Stimulated activated CD8-positive, alpha-beta memory T cell treated with anti-CD3 and anti-CD28 coated beads, Interleukin-15, amount 100 ng/mL, for 4 hours (primary cell): ENCODE measurements at places on chromosomes 12 and 14.

DNA sequence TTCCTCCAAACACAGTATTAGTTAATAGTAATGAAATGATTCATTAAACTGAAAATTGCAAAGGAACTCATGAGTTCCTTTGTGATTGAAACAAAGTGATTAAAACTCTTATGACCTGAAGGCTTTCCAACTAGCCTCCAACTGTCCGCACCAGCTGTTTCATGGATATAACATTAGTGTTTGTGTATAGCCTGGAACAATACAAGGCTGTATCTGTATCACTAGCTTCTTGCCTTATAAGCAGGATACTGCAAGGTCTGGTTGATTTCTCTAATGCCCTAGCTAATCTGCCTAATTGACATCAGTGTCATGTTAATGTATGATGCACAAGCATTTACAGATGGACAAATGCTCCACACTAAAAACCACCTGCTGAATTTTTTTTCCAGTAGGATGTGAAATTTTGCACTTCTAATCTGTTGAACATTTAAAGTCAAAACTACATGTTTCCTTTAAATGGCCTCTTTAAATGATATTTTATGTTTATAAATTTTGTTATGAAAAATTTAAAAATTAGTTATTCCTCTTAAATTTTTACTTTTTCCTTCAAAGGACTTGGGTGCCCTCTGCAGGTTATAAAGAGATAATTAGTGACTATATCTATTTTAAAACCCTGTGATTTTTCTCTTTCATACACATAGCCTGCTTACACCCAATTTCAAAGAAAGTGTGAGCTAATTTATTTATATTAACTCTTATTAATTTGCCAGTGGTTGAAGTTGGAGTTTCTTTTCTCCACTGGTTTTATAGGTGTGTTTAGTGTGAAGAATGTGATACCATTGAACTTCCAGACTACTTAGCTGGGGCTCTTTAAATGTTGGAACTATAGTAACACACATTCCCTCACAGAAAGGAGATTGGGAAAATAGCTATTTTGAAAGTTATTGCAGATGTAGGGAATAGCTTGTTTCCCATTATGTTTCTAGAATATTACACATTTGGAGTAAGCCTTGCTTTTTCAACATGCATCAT lies 25.4 kb downstream of the AP5M1 start:
- no peak for DNase-seq

DNA sequence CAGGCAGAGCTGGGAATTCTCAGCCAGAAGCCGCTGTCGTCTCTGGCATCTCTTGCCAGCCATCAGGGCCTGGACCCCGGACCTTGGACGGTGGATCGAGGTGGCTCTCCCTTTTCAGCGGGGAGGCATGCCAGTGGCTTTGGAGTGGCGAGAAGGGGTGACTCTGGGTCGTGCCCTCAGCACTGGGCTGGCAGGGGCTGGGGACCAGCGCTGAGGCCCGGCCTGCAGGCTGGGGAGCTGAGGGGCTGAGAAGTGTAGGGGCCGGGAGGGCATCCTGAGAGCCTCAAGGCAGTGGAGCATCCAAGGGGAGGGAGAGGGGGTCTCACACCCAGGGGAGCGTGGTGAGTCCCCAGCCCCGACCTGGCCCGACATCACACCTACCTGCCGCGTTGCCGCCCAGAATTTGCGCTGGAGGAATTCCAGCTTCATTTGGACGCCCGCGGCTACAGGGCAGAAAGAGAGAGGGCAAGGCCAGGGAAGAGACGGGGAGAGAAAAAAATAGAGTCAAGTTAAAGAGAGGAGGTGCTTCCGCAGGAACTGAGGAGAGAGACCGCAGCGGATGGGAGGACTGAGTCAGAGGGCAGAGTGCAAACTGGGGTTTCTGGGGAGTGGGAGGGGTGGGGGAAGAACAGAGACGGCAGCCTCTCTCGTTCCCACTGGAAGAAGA lies 9.0 kb upstream of the LRTM2 start:
- DNase-seq, result no peak

DNA sequence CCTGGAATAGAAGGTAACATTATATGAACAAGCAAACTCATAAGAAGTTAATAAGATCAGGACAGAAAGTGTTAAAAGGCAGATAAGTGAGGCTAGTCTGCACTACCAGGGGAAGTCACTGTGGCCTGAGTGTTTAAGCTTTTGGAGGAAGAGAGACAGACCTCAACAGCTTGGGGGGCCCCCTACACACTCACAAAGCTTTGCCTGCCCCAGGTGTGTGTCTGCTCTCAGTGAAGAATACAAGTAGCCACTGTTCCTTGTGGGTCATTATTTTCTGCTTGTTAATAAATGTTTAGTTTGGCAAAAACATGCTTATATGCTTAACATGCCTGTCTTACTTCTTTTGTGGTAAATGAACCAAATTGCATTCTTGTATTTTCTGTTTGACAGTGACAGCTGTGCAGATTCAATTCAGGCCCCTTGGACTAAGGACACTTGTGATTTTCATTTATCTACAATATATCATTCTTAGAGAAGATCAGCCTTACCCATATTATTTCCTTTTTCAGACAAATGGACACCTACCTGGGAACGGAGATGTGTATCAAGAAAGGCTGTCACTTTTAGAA lies 50.7 kb upstream of the C12orf71 start:
- DNase-seq, result no peak

DNA sequence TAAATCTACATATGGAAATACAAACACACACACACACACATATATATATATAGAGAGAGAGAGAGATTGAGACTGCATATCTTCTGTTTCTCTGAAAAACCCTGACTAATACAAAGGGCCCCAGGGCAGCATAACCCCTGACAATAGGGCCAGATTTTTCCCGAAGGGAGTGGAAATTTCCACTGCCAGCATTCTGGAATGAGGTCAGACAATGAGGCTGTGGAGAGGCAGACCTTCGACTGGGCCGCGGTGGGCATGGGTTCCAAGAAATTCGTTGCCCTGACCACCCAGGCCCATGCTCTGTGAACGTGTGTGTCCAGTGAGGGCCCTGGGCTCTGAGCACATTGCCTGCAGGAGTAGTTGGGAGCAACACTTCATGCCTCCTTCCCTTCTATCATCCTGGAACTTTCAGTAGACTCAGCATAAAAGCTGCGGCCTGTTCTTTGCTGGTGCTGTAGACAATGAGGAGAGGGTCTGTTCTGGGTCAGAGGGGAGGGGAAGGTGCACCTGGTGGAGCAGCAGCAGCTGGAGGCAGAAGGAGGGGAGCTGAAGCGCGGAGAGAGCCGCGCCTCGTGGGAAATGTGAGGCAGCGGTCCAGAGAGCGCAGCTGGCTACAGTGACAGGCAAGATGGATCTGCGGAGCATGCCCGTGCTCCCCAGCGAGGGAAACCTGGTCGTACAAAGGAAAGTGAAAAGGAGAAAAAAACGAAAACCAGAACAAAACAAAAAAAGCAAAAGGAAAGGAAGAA lies 25.6 kb upstream of the CCDC60 start:
- DNase-seq, result no peak
